Sigmoid colon (tissue), 7 donors: ENCODE measurements at places on chromosomes 1 and 21. TPM values are rescaled to one million over a fixed set of nuclear protein-coding genes. Genes with fewer than 3 reads are reported as not detected.

GRCh38 chr1:54887665-54888071 lies 673 bp upstream of the DHCR24 start:
- H3K27me3 ChIP-seq = peaks cover 4% of the 10 kb centered on the region
- H3K27ac ChIP-seq = peak overlapping the region; percentile 12
- DNase-seq = no peak
- no peaks in the 10 kb centered on the region for H3K36me3 ChIP-seq

DNA sequence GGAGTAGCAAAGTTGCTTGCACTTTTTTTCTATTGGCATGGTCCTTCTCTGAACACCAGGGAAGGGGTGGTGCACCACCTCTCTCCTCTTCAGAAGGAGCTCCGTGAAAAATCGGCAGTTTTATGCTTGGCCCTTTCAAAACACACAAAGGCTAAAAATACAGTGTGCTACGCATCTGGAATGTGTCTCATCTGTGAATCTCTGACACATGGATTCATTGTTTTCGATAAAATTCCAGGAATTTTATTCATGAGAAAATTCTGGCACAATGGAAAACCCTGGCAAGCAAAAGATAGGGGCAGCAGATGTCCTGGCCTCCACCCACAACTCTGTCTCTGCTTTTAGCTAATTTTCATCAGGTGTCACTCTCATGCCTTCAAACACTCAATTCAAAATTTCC lies 42.9 kb downstream of the ERG start:
- H3K36me3 ChIP-seq = no peaks in the 10 kb centered on the region
- H3K4me1 ChIP-seq = no peaks in the 10 kb centered on the region
- H3K27ac ChIP-seq = no peak overlapping the region
- DNase-seq = no peak
- H3K4me3 ChIP-seq = no peak overlapping the region

DNA sequence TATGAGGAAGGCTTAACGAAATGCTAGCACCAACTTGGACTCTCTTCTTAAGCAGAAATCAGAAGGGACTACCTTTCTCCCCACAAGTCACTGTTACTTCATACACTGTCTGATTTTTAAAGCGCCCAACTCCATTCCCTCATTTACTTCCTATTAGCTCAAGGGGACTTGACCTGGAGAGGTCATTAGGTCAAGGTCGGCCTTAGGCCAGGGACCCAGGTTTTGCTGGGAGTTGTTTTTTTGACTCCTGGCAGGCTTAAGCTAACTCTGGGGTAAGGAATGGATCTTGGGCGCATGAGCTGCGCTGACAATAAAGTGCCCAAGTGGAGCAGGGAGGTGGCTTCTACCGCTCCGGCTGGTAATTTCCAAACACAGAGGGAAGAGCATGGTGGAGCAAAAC lies 16.8 kb downstream of the ADAR start:
- H3K27ac ChIP-seq = no peak overlapping the region
- peaks cover 99% of the 10 kb centered on the region for H3K36me3 ChIP-seq
- H3K4me1 ChIP-seq = no peaks in the 10 kb centered on the region
- no peak overlapping the region for H3K4me3 ChIP-seq

DNA sequence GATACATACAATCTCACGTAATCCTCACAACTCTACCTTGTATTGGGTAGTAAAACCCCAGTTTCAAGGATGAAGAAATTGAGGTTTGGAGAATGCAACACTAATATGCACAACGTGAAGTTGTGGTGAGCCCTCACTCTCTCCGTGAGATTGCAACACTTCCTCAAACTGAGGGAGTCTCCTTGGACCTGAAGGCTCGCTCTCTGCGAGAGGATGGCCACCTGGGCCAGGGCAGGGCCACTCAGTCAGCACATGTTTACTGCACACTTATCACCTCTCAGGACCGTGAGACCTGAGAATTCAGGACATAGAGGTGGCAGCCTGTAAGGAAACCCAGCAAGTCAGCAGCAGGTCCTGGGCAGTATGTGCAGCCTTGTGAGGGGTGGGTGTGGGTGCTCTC lies 8.7 kb downstream of the SH3BP5L start:
- peaks cover 31% of the 10 kb centered on the region for H3K4me1 ChIP-seq
- DNase-seq = no peak
- H3K36me3 ChIP-seq = peaks cover 40% of the 10 kb centered on the region
- H3K27me3 ChIP-seq = no peaks in the 10 kb centered on the region
- H3K27ac ChIP-seq = no peak overlapping the region

GRCh38 chr1:11273595-11274234 lies 717 bp downstream of the UBIAD1 start:
- peaks cover 31% of the 10 kb centered on the region for H3K4me1 ChIP-seq
- no peaks in the 10 kb centered on the region for H3K36me3 ChIP-seq
- H3K27me3 ChIP-seq = no peaks in the 10 kb centered on the region
- no peak for DNase-seq
- H3K27ac ChIP-seq = peak overlapping the region; percentile 95

DNA sequence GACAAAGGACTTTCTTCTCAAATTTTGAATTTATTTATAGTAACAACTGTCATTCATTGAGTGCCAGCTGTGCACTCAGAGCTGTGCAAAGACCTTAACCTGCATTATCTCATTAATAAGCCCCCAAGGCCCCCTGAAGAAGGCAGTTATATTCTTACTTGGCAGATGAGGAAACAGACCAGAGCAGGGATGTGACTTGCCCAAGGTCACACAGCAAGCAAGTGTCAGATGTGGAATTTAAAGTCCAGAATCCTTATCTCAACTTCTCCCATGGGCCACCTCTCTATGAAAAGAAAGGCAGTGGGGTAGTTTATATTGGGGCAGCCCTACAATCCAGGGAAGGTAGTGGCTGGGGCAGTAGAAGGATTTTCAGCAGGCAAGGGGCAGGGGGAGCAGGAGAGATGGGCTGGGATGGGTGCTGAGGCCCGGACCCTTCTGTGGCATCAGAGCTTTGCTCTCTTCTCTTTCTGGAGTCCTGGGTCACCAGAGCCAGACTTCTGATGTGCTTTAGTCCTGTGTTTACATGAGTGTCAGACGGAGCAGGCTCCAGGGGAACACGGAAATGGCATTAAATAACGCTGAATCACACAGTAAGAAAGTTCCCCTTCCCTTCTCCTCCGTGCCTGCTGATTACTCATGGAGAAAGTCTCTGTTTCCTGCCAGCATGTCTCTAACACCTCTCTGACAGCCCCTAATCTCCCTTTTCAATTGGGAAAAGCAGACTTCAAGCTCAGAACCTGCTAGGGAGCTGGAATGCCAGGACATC lies 39.5 kb downstream of the EPHB2 start:
- H3K4me3 ChIP-seq = no peak overlapping the region
- H3K36me3 ChIP-seq = no peaks in the 10 kb centered on the region
- H3K27ac ChIP-seq = peak overlapping the region; percentile 55
- DNase-seq = peak; percentile 75
- no peaks in the 10 kb centered on the region for H3K27me3 ChIP-seq

DNA sequence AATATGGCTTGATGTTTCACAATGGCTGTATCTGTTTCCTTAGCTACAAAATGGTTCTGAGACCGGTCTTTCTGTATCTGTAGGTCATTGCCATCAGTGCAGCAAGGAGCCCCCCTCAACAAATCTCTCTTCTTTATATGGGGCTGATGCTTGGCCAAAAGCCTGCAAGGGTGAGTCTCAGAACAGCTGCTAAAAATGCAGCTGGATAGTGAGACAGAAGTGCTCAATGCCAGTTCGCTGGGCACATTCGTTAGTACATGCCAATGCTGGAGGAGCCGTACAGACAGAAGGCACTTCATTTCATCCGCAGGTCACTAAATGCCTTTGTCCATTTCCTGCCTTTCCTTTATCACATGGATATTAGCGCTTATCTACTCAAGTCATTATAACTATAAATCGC lies 67.3 kb downstream of the RUNX1 start:
- no peak overlapping the region for H3K27ac ChIP-seq
- H3K4me3 ChIP-seq = no peak overlapping the region
- H3K27me3 ChIP-seq = no peaks in the 10 kb centered on the region
- no peaks in the 10 kb centered on the region for H3K36me3 ChIP-seq
- no peak for DNase-seq

DNA sequence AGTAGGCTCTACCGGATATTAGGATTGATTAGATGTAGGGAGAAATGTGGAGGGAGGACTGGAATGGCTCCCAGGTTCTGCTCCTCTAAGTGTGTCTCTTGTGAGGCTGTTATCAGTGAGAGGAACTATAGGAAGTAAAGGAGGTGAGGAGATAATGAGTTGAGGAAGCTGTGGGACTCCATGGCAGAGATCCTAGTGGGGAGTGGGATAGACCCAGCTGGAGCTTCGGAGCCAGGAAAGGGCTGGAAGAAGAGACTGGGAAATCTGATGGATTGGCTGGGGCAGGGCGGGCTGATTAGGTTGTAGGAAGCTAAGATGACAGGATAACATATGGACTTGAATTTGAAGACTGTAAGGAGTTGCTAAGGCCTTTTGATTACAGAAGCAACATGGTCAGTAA lies 14.8 kb upstream of the BCL9 start:
- H3K4me3 ChIP-seq = no peak overlapping the region
- no peak for DNase-seq
- H3K27ac ChIP-seq = no peak overlapping the region
- no peaks in the 10 kb centered on the region for H3K36me3 ChIP-seq

- DNase-seq = no peak
- no peaks in the 10 kb centered on the region for H3K27me3 ChIP-seq
- H3K4me3 ChIP-seq = no peak overlapping the region
- H3K4me1 ChIP-seq = no peaks in the 10 kb centered on the region
- no peaks in the 10 kb centered on the region for H3K36me3 ChIP-seq
These were observed 275.2 kb upstream of the DPYD start for GRCh38 chr1:98196012-98196411.

- H3K27ac ChIP-seq = no peak overlapping the region
- DNase-seq = no peak
- no peaks in the 10 kb centered on the region for H3K36me3 ChIP-seq
- H3K4me1 ChIP-seq = no peaks in the 10 kb centered on the region
- H3K4me3 ChIP-seq = no peak overlapping the region
These were observed 38.7 kb upstream of the CD55 start for GRCh38 chr1:207282496-207283380.

GRCh38 chr1:56360021-56360420 lies 219.3 kb downstream of the PLPP3 start:
- H3K4me1 ChIP-seq = no peaks in the 10 kb centered on the region
- no peak for DNase-seq

GRCh38 chr1:109667452-109668122 lies at the start of gene GSTM2:
Gene GSTM2 (plus strand): TSS chr1:109668057. CDS start chr1:109668116, 59 bp downstream.
- H3K4me3 ChIP-seq = peak within 1 kb of the TSS; percentile 62
- H3K36me3 ChIP-seq = no peaks in the 10 kb centered on the region
- peak; percentile 97 for DNase-seq
- H3K4me1 ChIP-seq = peaks cover 7% of the 10 kb centered on the region
- H3K27me3 ChIP-seq = no peaks in the 10 kb centered on the region

DNA sequence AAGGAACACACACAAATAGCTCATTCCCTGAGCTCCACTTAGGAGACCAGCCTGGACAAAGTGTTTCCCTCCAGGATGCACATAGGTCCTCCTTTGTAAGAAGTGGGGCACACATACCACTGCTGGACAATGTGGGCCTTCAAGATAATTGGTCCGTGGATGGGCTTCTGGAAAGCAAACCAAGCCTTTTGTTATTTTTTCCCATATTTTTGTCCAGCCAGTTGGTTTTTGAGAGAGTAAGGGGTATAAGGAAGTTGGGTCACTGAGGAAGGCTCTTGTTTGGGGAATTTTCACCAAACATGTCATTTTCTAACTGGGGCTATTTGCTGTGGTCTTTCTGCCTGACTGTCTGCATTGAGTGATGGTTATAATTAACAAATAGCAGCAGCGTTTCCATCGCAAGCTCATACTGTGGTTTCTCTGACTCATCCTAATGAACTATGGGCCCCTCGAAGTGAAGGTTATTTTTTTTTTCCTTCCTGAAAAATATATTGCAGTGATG lies 306.3 kb upstream of the DUSP10 start:
- no peak for DNase-seq
- H3K27ac ChIP-seq = no peak overlapping the region
- H3K27me3 ChIP-seq = no peaks in the 10 kb centered on the region

DNA sequence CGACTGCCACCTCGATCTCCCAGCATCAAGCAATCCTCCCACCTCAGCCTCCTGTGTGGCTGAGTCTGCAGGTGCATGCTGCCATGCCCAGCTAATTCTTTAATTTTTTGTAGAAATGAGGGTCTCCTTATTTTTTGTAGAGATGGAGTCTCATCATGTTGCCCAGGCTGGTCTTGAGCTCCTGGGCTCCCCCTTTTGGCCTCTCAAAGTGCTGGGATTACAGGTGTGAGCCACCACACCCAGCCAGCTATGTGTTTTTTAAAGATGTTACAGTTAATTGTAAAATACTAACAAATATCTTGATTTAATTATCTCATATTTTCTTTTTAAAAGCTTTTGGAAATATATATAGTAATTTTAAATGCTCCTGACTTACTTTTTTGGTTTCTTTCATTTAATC lies 181.3 kb upstream of the DMRTA2 start:
- H3K36me3 ChIP-seq = no peaks in the 10 kb centered on the region
- H3K27ac ChIP-seq = no peak overlapping the region
- H3K27me3 ChIP-seq = no peaks in the 10 kb centered on the region
- no peaks in the 10 kb centered on the region for H3K4me1 ChIP-seq
- DNase-seq = no peak
- no peak overlapping the region for H3K4me3 ChIP-seq

DNA sequence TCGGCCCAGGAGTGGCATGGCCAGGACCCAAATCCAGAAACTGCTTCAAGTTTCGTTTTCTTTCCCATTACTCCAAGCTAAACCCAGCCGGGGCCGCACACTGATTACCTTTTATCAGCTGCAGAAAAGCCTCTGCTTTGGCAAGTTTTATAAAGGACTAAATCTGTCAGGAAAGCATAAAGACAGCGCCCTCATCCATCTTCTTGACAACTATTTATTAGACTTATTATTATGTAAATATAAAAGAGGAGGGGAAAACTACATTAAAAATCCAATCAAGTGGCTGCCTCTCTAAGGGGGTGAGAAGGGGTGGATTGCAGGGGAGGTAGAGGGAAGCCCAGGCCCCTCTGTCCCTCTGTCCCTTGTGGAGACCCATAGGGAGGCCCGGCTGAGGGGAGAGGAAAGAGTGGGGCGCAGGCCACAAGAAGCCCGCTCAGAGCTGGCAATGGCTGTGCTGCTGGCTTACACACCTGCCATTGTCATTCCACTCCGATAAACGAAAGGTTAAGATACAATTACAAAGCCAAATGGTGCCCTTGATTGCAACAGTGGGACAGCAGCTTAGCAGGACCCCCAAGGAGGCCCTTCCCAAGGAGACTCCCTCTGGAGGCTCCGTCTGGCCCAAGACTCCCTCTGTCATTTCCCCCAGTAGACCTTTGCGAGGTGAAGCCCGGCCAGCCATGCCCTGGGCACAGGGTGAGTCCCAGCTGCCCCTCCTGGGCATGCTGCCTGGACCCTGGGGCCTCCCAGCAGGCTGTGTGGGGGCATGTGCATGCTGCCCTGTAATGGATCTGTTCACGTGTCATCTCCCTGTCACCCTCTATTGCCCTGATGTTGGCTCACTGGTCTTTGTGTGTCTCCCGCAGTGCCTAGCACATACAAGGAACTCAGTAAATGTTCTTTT lies 45.4 kb downstream of the KCND3 start:
- H3K27me3 ChIP-seq = no peaks in the 10 kb centered on the region
- no peak overlapping the region for H3K27ac ChIP-seq
- peaks cover 16% of the 10 kb centered on the region for H3K4me1 ChIP-seq
- no peak for DNase-seq

- H3K36me3 ChIP-seq = no peaks in the 10 kb centered on the region
- no peak for DNase-seq
- H3K4me1 ChIP-seq = no peaks in the 10 kb centered on the region
- no peak overlapping the region for H3K4me3 ChIP-seq
- H3K27ac ChIP-seq = no peak overlapping the region
These were observed 47.7 kb downstream of the FCRL5 start for GRCh38 chr1:157504646-157505045.

The SPRR1B gene
- not detected for total RNA-seq

The PCP4 gene
- 88.8 TPM for total RNA-seq

The CELA2A gene
- total RNA-seq = not detected

The ZBED6 gene
- 11.0 TPM for total RNA-seq

The EFNA1 gene
- 15.5 TPM for total RNA-seq

The SAMD11 gene
- total RNA-seq = 4.2 TPM

The PPFIA4 gene
- total RNA-seq = 4.3 TPM

The TLR5 gene
- 3.9 TPM for total RNA-seq

The CFHR3 gene
- total RNA-seq = 0.36 TPM

The KLHDC8A gene
- 1.6 TPM for total RNA-seq
